GM20000 (cell line): ENCODE measurements at places on chromosomes 16 and 17.

GRCh38 chr17:48541577-48542113 is 3.3 kb downstream of the HOXB2 start:
- DNase-seq, result peak; percentile 78

DNA sequence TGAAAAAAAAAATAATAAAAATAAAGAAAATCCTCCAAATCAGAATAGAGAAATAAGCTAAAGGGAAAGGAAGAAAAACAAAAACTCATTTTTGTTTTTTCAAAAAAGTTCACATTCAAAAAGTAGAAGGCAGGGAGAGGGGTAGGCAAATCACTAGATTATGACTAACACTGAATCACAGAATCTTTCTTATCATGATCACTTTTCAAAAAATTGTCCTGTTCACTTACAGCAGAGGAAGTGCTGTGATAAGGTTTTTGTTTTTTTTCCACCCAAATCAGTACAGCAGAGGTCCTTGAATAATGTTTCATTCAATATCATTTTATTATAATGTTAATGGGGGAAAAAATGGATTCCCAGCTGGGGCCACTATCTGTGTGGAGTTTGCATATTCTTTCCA is 106.4 kb downstream of the CA4 start:
- DNase-seq, result no peak

DNA sequence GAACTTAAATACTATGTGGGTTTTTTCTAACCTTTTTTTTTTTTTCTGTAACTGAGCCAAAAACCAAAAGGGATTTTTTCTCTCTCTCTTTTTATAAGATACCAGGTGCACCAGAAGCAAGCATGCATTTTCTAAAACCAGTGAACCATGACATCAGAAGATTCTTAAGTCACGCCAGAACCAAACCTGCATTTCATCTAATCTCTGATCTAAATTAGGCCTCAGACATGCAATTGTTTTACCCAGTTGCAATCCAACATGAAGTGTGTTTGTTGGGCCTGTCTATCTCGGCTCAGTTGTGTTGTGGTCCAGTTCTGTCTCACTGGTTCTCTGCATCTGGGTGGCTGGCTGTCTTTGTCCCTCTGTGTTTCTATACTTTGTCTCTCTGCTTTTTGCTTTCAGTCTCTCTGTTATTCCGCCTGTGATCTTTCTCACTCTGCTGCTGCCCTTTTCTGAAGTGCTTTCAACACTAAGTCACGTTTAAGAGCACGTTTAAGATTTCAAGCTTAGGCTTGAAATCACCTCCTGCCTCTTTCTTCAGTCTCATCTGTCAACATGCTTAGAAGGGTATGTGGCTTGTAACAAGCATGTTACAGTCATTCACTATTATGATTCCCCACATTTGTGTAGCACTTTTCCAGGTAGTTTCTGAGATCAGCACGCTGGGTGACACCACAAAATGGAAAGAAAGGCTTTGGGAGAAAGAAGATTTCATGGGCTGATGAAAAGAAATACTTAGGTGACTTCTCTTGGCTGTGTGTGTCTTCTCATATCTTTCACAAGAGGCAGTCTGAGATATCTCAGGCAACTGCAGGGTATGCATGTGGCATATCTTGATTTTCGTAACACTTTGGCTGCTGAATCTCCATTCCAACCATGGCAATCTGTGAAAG is 488.9 kb downstream of the SHISA9 start:
- peak; percentile 25 for DNase-seq

DNA sequence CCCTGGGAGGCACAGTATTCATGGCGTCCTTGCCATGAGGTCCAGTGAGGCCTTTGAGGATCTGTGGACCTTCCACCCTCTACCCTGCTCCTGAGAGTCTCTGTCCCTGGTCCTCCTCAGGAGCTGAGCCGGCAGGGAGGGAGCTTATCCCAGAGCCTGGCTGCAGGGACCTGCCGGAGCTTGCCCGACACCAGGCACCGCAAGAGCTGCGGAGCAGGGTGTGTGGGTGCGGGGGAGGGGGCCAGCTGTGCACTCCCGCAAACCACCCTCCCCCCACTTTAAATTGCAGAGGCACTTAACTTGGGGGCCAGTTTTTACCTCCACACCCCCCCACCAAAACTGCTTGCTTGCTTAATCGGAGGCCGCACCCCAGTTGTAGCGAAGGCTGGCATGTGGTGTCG is 609 bp upstream of the ZNF750 start:
- DNase-seq, result no peak

GRCh38 chr17:43578699-43579565 is 32.8 kb upstream of the ETV4 start:
- peak; percentile 60 for DNase-seq

DNA sequence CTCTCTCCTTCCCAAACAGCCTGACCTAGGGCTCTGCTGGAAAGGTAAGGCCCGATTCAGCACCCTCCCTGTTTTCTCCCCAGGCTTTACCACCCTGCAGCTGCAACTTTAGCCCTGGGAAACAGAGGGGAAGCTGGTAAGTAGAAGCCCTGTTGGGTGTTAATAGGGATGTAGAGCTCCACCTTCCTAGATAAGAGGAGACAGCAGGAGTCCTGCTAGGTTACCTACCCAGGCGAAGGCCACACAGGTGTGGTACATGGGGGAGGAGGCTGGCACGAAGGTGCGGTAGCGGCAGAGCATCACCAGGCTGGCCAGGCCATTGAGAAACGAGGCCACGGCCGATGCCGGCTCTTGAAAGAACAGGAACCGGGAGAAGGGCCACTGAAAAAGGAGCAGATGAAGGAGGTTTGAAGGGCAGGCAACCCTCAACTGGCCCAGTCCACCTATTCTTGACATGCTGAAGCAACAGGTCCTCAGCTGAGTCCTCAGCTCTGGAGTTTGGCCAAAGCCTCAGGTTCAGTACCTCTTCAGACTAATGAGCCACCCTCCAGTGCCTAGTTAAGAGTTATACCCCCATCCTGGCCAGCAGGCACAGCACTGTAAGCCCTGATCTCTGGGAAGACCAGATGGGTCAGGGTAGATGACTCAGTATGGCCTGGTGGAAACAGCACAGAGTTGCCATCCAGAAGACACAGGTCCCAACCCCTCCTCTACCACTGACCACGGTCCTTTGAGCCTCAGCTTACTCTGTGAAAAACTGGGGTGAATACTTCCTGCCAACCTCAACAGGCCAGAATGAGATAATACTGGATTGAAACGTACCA is 3.3 kb downstream of the PGAP3 start:
- no peak for DNase-seq

- no peak for DNase-seq
Observed at GRCh38 chr16:19708296-19709205, 9.5 kb downstream of the KNOP1 start.

GRCh38 chr17:3556916-3557767 is 470 bp downstream of the TRPV3 start:
- DNase-seq, result peak; percentile 58

GRCh38 chr17:1244606-1245012 is 25.6 kb upstream of the BHLHA9 start:
- DNase-seq, result no peak

DNA sequence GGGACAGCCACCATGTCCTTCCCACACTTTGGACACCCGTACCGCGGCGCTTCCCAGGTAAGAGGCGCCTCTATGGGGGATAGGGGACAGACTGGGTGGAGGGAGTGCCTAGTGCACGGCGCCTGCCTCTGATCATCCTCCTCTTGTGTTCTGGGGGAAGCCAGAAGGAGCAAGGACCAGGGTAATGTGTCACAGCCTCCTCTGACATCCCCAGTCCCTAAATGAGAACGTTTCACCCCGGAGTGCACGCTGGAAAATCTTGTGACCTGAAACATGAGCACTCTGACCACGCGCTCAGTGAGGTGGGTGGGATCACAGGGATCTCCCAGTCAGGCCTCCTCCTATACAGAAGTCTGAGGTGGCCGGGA is 1.1 kb downstream of the IRX6 start:
- no peak for DNase-seq

- no peak for DNase-seq
Observed at GRCh38 chr17:66496306-66496705, 193.9 kb downstream of the PRKCA start.

DNA sequence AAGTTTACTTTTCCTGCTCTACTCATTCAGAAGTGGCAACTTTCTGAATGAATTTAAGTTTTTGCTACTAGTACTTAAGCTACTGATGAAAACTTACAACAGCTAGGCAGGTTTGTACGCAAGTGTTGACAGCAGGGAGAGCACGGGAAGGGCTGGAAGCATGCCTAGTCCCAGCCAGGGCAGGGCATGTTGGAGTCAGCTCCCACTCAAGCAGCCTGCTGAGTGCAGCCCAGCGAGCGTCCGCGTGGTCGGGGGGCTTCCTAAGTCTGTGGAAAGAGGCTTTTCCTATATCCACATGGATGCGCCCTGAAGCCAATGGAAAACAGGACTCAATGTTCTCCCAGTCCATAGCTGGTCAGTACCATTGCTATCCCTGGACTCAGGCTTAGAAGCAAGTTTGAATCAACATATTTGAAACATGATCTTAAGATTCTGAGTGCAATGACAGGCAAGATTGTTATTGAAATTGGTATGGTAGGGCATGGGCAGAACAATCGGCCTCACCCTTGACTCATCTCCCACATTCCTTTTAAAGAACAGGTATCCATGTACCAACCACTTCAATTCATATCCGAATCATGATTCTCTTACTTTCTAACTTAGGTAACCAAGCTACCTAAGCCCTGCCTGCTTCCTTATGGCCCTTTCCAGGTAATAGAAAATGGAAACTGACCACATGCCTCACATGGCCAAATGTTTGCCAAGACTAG is 22.5 kb downstream of the CYB5D2 start:
- no peak for DNase-seq

DNA sequence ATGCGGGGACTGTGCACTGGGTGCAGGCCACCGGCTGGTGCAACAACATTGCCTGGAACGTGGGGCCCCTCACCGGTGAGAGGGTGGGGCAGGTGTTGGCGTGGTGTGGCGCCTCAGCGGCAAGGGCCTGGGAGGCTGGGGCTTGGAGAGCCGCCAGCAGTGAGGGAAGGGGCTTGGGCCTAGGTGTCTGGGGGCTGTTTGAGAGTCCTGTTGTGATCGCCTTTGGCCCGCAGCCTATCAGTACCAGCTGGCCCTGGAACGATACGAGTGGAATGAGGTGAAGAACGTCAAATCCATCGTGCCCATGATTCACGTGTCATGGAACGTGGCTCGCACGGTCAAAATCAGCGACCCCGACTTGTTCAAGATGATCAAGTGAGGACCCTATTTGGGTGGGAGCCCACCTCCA is 2.6 kb upstream of the TMEM88 start:
- DNase-seq, result no peak

- DNase-seq, result no peak
Observed at GRCh38 chr17:41553987-41554680, 17.7 kb downstream of the KRT9 start.

- peak; percentile 69 for DNase-seq
Observed at GRCh38 chr16:2178321-2179106, 17.9 kb downstream of the CASKIN1 start.

DNA sequence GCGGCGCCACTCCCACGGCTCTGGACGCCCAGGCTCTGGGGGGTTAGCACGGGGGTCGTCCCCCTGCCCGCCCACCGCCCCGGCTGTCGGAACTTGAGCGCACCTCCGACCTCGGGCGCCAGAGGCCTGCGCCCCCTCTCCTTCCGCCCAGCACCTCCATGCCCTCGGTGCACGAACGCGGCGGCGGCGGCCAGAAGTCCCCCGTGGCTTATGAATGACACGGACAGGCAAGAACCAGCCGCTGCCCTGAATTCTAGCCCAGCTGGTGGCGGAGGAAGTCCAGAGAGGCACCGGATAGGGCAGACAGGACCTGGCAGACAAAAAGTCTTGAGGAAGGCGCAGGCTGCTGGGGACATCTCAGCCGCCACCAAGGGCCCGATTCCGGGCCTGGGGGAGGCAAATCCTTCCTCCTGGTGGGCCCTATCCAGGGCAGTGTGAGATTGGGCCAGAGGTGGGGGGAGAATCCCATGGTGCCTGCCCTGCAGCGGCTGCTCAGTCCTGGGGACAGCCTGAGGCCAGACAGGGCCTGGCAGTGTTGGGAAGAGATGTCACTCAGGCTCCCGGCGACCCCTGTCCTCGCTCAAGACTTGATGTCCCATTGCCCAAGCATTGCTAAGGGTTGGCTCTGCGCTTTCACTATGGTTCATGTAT is 897 bp upstream of the CYGB start:
- DNase-seq, result no peak

DNA sequence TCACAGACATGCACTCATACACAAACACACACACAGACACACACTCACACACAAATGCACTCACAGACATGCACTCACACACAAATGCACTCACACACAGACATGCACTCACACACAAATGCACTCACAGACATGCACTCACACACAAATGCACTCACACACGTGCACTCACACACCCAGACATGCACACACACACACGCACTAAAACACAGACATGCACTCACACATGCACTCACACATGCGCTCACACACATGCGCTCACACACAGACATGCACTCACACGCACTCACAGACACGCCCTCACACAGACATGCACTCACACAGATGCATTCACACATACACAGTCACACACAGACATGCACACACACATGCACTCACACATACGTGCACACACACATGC is 2.7 kb upstream of the ZNF469 start:
- no peak for DNase-seq

DNA sequence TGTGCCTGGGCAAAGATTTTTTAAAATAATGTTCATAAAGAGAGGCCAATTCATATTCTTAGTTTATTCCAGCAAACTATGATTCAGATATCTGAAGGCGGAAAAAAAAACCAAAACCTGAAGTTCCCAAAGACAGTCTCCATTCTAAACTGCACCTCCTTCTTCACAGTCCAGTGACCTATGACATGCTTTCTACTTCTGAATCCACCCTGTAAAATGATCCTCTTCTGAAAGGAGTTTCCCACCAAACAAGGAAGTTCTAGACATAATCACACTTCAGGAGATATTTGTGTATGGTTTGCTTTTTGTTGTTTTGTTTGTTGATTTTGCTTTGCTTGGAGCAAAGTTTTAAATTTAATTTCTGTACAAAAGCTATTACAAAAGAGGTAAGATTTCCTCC is 12.9 kb upstream of the CHST4 start:
- no peak for DNase-seq

GRCh38 chr17:35856603-35857002 is 12.1 kb downstream of the HEATR9 start:
- DNase-seq, result no peak

DNA sequence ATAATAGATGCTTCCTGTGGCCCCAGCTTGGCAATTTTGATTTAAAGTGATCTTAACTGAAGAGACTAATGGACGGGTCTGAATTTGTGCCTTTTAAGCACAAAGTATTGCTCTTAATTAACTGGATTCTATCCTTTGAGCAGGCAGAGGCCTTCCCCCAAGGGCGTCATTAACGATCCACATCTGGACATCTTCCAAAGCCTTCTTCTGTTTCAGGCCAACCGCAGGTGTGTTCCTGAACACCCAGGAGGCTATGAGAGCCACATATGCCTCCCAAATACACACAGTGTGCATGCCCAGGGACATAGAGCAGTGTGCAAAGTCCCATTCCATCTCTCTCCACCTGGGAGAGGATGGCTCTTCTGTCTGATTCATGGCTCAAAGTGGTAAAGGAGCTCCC is 42.3 kb downstream of the MAPT start:
- no peak for DNase-seq

- DNase-seq, result no peak
Observed at GRCh38 chr17:82862737-82863382, 23.0 kb upstream of the ZNF750 start.
